ENCODE measurements at places on chromosomes 2 and 18. TPM values are rescaled to one million over a fixed set of nuclear protein-coding genes. Genes with fewer than 3 reads are reported as not detected.

- H3K27ac ChIP-seq: no peak overlapping the region
- H3K27me3 ChIP-seq: no peaks in the 10 kb centered on the region
- no peak overlapping the region for H3K4me3 ChIP-seq
These were observed 483.6 kb upstream of the VRK2 start for GRCh38 chr2:57563015-57563414.

The COPS9 gene
- total RNA-seq: 219 TPM

The CYRIA gene
- 4.0 TPM for total RNA-seq

GRCh38 chr2:60316381-60317033 lies 236.9 kb downstream of the BCL11A start:
- no peak overlapping the region for H3K4me3 ChIP-seq
- H3K27ac ChIP-seq: no peak overlapping the region
- H3K4me1 ChIP-seq: no peaks in the 10 kb centered on the region
- H3K27me3 ChIP-seq: no peaks in the 10 kb centered on the region
- DNase-seq: no peak

The TMEM163 gene
- total RNA-seq: 5.0 TPM

The ACMSD gene
- total RNA-seq: not detected

The SRD5A2 gene
- total RNA-seq: 0.28 TPM
